Astrocyte (in vitro differentiated cells and primary cell): ENCODE measurements at places on chromosomes 3 and 15. TPM values are rescaled to one million over a fixed set of nuclear protein-coding genes. Genes with fewer than 3 reads are reported as not detected.

Gene CLDN16
- total RNA-seq, result 0.24 and 0.50 TPM in 2 replicates

- peak; percentile 56 for DNase-seq
These were observed 456.3 kb upstream of the ARRDC4 start for GRCh38 chr15:97504031-97504792.

- peak; percentile 66 for DNase-seq
These were observed 4.9 kb upstream of the MAGEF1 start for GRCh38 chr3:184716622-184717398.

Gene SNX1
- 87.7 and 89.3 TPM in 2 replicates for total RNA-seq

Gene CYP19A1
- total RNA-seq, result 0.65 and 0.75 TPM in 2 replicates

DNA sequence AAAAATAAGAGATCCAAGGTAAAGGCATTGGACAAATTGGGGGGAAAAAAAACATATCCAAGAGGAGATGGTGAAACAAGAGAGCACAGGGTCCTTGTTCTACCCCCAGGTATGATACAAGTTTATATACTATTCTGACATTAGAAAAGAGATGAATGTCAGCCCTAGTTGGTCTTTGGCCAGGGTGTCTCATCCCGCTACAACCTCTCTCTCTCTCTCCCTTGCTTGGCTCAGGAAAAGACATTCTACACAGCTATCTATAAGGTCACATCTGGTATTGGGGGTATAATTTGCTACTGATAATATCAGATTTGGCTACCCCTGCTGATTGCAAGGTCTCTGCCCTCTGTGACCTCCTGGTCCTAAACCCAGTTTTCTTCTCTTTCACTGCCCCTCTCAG, 117.2 kb downstream of the GOLIM4 start:
- no peak for DNase-seq

GRCh38 chr3:115691964-115692363, 68.7 kb downstream of the GAP43 start:
- no peak for DNase-seq

GRCh38 chr3:121894301-121894990, at the start of gene SLC15A2:
TSS of gene SLC15A2 (plus strand) at chr3:121894401. CDS start at chr3:121894477, 76 bp downstream.
- DNase-seq, result peak; percentile 32

DNA sequence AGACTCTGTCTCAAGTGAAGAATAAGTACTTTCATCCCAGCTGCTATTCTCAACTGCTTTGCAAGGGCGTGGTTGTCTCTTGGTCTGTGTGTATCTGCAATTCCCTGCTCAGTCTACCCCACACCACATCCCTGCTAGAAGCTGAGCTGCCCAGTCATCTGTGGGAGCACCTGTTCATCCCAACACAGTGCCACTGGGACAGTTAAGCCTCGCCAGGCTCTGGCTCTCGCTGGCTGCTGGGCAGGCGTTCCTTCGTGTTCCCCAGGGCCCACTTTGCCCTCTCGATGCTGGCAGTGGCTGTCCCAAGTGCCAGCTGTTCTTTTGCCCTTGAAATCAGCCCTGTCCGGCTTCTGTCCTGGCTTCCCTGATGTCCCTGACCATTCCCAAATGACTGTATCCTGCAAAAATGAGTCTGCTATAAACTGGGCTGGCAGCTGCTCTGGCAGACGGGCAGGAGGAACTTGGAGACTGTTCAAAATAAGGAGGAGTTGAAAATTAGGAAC, 91.6 kb upstream of the KLHL25 start:
- no peak for DNase-seq

DNA sequence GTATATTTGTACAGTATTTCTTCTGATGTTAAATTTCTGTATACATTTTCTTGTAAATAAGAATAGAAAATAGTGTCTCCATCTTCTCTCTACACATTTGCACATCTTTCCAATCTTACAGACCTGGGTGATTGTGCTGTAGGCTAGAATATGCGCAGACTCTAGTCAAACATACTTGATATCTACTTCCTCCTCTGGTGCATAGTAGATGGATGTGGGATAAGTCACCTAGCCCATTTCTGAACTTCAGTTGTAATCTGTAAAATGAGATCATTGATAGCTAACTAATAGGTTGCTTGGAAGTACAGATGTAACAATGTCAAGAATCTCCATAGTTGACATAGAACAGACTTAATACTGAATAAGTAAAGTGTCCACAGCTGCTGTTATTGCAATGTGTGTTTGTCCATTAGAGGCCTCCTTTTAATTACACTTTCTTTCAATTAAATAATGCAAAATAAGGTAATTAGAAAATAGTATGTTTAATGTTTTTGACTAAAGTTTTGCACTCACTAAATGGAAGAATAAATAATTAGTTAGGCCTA, 46.7 kb downstream of the ALCAM start:
- DNase-seq, result no peak

Gene ZSCAN2
- total RNA-seq, result 13.5 and 16.2 TPM in 2 replicates

DNA sequence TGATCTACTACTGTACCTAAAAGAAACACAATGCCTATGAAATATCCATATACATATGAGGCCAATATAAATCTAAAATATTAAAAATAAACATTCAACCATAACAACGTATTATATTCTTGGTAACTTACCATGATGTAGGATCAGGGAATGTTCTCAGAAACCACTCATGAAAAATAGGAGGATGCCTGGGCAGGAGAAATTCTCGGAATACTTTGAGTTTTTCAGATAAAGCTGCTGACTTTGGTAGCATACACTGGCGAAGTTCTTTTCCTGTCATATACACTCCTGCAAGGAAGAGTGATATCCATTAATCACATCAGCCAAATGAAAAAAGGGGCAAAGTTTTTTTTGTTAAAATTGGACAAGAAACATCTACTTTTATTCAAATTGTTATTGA, 11.3 kb upstream of the XRN1 start:
- DNase-seq, result peak; percentile 7

DNA sequence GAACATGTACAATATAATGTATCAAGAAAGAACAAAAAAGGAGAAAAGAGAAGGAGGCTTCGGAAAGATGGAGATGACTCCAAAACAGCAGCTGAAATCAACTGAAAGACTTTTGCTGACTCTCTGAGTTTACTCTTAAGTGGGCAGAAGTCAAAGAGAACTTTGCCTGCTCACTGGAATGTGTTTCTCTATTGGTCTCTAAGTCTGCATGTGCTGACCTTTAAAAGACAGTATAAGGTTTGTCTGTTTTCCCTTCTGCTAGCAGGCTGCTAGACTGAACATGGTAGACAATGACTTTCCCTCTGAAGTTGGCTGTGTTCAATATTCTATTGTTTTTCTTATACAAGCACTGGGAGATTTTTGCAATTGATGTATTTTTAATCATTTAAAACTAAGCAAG, 7.2 kb upstream of the MAP4 start:
- DNase-seq, result no peak

- DNase-seq, result no peak
These were observed 282.9 kb downstream of the TBC1D5 start for GRCh38 chr3:17459470-17459993.

DNA sequence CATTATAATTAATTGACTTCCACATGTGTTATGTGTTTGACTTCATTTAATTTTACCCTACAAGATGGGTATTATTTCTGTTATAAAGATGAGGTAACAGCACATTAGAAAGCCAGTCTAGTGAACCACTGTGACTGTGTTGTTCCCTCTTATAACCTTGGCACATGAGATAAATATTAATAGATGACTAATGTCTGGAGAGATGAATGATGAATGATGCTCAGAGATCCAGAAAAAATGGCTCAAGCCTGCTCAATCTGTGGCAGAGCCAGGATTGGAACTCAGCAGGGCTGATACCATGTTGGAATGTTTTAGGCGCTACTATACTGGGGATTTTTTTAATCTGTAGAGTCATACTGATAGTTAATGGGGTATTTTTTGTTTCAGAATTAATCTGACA, 118.8 kb upstream of the PTX3 start:
- no peak for DNase-seq

- no peak for DNase-seq
These were observed 17.9 kb upstream of the EPB42 start for GRCh38 chr15:43238671-43239131.

Gene PEX5L
- 0.43 and 0.46 TPM in 2 replicates for total RNA-seq

DNA sequence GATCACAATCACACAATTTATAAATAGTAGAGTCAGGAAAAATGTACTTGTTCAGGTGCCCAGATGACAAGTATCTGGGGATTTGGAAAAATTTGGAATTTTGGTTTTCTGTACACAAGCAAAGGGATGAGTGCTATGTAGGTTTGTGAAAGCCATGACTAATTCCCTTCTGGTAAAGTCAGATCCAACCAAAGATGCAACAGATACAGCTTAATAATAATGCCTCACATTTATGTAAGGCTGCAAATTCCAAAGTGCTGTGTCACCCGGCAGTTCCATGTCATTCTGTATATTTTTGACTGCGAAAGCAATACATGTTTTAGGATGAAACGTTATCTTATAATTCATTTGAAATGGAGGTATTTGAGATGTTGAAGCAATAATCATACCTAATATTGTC, 102.7 kb upstream of the AGBL1 start:
- DNase-seq, result peak; percentile 83

DNA sequence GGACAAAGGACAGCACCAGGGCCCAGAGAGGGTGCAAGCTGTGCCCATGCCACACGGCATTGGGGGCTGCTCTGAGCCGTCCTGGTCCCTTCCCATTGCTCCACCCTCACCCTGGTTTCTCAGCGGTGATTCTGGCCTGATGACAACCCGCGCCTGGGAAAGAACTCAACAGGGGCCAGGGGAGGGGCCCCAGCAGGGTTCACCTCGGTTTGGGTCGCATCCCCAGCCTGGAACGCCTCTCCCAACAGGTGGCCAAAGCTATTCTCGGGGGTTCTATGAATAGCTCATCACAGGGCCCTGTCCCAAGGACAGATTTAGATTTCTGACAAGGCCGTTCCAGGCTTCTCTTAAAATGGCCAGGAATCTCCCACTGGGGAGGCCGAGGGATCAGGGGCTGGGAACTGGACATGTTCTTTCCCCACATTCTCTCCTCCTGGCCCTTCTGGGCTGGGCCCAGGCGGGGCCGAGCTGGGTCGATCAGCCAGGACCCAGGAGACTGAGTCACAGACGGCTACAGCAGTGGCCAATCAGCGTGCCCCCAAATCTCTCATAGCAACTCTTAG, 17.9 kb downstream of the GRIP2 start:
- DNase-seq, result no peak

DNA sequence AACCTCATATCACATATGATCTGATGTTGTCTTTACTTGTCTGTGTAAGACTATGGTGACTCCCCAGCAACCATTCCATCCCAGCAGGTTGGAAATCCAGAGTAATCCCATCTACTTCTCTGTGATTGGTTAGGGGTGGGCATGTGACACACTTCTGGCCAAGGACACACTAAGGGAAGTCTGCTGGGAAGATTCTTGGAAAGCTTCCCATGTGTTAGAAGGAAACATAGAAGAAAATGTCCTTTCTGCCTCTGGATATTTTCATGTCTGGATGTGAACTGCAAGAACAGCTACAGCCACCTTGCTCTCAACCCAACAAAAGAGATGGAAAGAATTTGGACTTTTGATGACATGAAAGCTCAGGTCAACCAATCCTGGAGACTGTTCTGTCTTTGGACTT, 2.6 kb upstream of the UBE2Q2 start:
- peak; percentile 63 for DNase-seq

- DNase-seq, result no peak
These were observed 53.0 kb upstream of the ROPN1 start for GRCh38 chr3:124044956-124045355.

DNA sequence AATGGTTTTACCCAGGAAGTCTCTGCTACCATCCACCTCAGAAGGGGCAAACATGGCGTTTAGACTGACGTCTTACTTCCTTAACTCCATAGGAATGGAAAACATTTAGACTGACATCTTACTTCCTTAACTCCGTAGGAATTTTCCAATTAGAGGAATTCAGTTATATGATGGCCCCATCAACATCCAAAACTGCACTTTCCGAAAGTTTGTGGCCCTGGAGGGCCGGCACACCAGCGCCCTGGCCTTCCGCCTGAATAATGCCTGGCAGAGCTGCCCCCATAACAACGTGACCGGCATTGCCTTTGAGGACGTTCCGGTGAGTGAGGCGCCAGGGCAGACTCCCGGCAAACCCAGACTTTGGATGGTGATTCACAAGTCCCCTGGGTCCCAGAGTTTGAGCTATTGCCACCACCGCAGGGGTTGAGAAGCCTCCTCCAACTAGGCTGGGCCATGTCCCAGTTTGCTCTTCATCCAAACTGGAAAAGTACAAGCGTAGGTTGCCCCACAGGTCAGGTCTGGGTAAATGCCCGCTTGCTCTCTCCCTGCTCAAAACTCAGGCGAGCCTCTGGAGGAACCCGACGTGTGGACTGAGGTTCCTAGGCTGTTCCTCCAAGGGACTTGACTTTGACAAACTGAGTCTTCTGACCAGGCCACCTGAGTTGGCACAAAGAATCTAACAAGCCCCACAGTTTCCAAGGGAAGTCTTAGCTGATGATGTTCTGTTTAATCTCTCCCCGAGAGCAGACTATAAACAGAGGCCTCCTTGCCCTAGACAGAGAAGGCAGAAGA, 57.7 kb downstream of the MESD start:
- DNase-seq, result no peak

Gene PLA2G4D
- not detected in 2 replicates for total RNA-seq

Gene APEH
- 80.8 and 91.2 TPM in 2 replicates for total RNA-seq

DNA sequence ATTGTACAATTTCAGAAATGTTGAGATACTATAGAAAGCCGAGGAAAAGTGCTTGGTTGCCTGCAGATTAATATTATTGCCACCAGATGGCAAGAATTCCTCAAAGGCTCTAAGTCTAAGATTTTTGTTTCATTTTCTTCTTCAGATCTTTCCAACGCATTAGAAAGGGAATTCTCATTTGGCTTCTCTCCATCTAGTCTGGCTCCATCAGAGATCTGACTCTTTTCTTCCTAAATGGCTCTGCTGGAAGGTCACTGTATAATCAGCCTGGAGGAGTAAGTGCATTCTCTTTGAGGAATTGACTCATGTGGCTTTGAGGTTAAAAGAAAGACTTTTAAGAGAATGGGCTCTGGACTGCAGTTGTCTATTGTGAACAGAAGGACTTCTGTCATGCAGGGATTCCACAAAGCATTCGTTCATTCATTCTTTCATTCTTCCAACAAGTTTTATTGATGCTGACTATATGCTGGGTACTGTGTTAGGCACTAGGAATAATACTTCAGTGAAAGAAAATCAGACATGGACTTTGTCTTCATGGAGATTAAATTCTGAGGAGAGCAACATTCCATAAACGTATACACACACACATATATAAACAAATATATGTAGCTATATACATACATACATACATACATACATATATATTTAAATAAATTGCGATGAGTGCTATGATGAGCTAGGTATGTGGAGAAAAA, 55.3 kb downstream of the SLC28A2 start:
- DNase-seq, result peak; percentile 65

Gene ALS2CL
- total RNA-seq, result 8.5 and 13.5 TPM in 2 replicates
